Stimulated activated CD8-positive, alpha-beta memory T cell treated with anti-CD3 and anti-CD28 coated beads, Interleukin-12 subunit alpha, Interleukin-12 subunit beta, amount 100 ng/mL, for 4 hours (primary cell): ENCODE measurements at places on chromosomes 4 and X.

GRCh38 chr4:150123087-150123486 lies 44.8 kb downstream of the DCLK2 start:
- DNase-seq: no peak

DNA sequence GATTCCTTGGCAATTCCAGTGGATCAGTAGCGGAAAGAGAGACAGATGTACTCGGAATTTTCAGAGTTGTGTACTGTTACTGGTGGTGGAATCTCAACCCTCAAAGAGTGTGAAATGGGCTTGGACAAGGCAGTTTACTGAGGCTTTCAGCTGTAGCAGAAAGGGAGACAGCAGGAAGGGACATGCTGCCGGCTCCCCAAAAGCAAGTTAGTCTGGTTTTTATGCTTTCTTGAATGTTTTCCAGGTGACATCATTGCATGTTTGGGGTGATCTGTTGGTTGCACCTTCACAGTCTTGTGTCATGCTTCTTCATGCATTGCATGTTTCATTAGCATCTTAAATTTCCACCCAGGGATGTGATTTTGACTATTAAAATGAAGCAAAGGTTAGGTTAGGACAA lies 1282.2 kb downstream of the ADGRL3 start:
- DNase-seq: no peak

DNA sequence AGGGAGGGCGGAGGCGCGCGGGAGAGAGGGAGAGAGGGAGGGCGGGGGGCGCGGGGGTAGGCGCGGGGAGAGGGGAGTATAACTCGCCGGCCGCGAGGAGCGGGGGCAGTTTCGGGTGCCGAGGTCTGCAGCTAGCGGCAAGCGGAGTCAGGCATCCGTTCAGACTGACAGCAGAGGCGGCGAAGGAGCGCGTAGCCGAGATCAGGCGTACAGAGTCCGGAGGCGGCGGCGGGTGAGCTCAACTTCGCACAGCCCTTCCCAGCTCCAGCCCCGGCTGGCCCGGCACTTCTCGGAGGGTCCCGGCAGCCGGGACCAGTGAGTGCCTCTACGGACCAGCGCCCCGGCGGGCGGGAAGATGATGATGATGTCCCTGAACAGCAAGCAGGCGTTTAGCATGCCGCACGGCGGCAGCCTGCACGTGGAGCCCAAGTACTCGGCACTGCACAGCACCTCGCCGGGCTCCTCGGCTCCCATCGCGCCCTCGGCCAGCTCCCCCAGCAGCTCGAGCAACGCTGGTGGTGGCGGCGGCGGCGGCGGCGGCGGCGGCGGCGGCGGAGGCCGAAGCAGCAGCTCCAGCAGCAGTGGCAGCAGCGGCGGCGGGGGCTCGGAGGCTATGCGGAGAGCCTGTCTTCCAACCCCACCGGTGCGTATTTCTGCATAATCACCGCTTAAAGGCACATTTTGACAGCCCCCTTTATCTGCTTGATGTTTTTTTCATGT lies at the start of gene POU4F2:
Gene POU4F2, plus strand, starts transcription at position 108 of the 720 bp plus-strand sequence. Its CDS starts 248 bp downstream, at position 356.
- DNase-seq: no peak

GRCh38 chr4:167111092-167111491 lies 123.2 kb downstream of the SPOCK3 start:
- no peak for DNase-seq

DNA sequence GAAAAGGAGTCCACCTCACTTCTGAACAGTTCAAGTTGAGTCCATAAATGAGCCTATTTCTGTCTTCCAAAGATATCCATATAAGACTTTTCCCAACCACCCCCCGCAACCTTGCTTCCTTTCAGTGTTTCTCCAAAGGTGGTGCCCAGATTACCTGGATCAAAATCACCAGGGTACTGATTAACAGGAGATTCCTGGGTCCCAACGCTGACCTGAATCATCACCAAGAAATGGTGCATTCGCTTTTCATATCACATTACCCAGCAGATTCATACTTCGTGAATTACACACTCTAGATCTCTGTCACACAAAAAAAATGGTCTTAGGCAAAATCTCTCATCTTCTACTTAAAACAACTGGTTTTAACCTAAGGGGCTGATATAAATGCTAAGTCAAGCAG lies 2.1 kb upstream of the GALNT7 start:
- DNase-seq: no peak

GRCh38 chr4:74364652-74365491 lies at the start of gene EREG:
Gene EREG (plus strand): TSS chr4:74365145. CDS start chr4:74365309, 164 bp downstream.
- no peak for DNase-seq

DNA sequence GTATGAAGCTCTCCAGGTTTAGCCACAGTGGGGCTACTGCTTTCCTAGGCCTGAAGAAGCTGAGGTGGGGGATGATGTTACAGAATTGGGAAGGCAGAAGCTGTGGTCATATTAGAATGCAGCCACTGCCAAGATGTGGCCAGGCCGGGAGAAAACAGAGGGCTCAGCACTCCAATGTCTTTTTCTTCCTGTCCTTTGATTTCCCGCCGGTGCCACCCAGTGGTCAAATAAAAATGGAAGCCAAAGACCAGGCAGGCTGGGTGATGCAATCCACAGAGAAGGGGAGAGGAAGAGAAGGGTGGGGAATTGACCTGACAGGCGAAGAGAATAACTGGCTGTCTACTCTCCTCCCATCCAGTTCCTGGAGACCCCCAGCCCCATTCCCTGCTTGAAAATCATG lies 94.9 kb upstream of the SHISA3 start:
- no peak for DNase-seq

- no peak for DNase-seq
Observed at GRCh38 chrX:17567187-17567586, 170.1 kb upstream of the SCML1 start.

GRCh38 chrX:112889400-112889799 lies 48.8 kb upstream of the AMOT start:
- no peak for DNase-seq

DNA sequence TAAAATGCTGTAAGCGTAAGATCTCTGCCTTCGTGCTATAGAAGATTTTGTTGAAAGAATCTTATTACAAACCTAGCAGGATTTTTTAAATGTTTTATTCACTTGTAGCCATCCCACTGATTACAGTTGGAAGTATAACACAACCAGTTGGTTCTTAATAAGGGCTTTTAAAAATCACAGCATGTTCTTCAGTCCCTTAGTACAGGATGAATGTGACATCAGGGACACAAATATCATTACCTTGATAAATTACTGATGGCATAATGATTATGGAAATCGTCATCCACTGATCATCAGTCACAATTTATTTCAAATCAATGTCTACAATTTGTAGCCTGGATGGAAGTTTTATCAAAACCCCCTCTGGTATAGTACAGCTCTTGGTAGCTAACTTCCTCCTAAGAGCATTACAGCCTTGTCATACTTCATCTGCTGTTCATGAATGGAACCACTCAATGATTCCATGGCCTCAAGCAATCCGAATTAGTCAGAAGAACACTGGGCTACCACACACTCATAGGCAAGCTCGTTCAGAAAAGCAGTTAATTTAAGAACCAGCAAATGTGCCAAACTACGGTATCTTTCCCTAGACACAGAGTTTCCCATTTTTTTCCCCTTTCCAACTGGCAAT lies 389.2 kb upstream of the TENM3 start:
- DNase-seq: no peak

DNA sequence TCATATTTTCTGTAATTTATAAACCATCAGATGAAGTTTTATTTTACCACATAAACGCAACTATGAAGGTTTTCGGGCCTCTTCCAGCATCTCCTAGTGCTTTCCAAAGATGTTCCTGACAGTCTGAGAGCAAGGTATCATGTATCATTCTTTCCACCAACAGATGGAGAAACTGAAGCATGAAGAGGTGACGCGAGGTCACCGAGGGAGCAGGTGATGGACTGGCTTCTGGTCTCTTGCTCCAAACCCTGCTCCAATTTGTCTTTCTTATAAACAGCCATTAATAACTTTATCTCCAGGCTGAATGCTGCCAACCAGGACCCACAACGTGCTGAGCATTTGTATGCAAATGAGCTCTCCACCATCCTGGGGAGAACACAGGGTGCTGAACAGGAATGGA lies 86.3 kb upstream of the MAML3 start:
- no peak for DNase-seq

- DNase-seq: no peak
Observed at GRCh38 chr4:2811830-2812611, 19.1 kb downstream of the SH3BP2 start.

GRCh38 chr4:104941661-104942062 lies 205.0 kb upstream of the TET2 start:
- DNase-seq: no peak

- DNase-seq: no peak
Observed at GRCh38 chr4:73573794-73574528, 46.3 kb downstream of the RASSF6 start.

GRCh38 chr4:3781997-3782930 lies 16.1 kb downstream of the ADRA2C start:
- no peak for DNase-seq

- peak; percentile 13 for DNase-seq
Observed at GRCh38 chrX:23699636-23700194, 32.4 kb downstream of the PRDX4 start.

GRCh38 chrX:21974011-21974385 lies 33.5 kb downstream of the SMS start:
- no peak for DNase-seq

DNA sequence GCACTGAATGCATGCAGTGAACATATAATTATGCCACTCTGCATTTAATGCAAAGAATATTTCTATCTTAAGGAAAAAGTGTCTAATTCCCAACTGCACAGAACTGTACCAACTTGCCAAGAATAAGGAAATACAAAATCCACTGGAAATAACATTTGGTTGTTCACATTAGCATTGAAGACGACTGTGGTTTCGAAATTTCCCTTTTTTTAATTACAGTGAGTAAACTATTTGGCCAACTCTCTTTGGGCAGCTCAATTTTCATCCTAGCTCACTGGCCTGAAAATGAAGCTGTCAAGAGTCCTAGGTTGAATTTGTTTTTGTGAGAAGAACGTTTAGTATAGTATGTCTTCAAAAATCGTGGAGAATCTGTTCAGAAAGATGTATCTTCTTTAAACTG lies 81.6 kb upstream of the MID1 start:
- no peak for DNase-seq

- DNase-seq: no peak
Observed at GRCh38 chr4:73650250-73650649, 30.0 kb upstream of the RASSF6 start.

DNA sequence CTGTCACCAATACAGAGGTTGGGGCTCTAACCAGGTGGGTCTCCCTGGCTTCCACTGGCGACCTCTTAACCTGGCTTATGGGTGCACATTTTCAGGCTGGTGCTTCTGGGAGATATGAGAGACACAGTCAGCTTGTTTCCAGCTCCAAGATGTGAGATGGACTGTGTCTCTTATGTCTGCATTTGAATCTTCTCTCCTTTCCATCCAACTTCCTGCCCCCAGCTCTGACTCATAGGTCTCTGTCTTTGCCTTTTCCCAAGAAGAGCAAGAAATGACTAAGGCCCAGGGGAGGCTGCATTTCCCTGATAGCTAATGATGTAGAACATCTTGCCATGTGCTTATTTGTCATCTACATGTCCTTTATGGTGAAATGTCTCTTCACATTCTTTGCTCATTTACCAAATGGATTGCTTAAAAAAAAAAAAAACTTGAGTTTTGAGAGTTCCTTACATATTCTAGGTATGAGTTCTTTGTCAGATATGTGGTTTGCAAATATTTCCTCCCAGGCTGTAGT lies 3.2 kb upstream of the UXT start:
- no peak for DNase-seq

GRCh38 chr4:81412946-81413495 lies 58.7 kb downstream of the RASGEF1B start:
- DNase-seq: no peak

- no peak for DNase-seq
Observed at GRCh38 chr4:126658411-126658810, 974.3 kb upstream of the INTU start.

DNA sequence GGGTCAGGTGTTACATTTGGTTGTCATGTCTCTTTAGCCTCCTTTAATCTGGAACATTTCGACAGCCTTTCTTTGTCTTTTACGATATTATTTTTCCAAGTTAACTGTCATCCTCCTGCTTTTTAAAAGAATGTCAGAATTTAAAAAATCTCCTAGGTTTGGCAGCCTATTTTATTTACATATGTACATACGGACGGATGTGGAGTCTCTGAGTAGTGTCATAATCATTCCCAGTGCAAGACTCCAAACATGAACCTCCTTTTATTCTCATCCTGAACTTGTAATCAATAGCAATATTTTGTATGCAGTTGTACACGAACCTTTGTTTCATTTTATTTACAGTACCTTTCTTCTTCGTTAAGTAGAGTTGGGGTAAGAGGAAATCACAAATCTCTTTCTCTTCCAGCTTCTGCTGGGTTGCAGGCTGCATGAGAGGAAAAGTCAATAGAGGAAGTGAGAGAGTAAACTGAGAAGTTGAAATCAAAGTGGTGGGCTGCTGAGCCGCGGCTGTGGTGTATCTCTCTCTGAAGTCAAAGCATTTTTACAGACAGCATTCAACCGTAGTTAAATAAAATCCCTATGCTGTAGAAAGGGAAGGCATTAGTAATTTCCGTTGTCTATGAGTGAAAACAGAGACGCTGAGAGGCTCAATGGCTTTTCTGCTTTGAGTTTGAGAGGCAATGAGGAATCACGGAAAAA lies 53.9 kb upstream of the RPS6KA3 start:
- DNase-seq: no peak

GRCh38 chrX:78092296-78092695 lies 11.8 kb upstream of the PGK1 start:
- no peak for DNase-seq

DNA sequence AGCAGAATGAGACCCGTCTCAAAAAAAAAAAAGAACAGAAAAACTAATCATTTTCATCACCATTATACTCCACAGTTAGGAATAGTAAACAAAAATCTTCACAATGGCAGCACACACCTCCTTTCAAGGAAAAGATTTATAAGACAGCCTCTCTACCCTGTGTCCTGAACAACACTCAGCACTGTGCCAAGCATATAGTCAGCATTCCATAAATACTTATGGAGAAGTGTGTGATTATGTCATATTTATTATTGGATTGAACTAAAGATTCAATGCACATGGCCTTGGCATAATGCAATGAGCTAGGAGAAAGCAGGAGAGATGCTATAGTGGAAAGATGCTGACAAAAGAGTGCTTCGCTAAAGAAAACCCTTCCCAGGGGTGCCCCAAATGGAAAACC lies 52.6 kb downstream of the FAM114A1 start:
- no peak for DNase-seq
